NCI-H2107 (cell line): ENCODE measurements at places on chromosomes 5 and 9.

DNA sequence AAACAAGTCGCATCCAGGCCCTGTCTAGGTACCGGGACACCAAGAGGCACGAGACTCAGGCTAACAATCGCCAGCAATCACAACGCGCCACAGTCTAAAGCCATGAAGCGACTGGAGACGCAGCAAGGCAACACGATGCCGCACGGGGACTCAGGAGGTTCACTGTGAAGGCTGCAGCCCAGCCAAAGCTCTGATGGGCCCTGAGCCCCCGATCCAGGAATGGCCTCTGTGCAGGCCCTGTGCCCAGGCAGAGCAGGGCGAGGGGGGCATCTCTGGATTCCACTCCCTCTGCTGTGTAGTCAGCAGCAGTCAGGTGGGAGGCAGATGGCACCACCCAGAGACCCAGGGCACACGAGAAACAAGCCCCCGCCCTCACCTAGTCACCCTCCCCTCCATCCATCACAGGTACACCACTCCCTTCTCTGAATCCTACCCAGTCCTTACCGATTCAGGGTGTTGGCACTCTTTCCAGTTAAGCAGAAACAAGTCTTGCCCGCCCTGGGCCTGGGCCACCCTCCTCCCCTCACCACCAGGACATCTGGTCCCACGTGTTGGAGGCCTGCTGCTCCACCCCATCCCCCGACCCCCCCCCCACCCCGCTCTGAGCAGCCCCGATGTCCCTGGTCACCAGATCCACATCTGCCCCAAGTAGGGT is 1.1 kb downstream of the RALGDS start:
- DNase-seq: no peak

GRCh38 chr5:179375236-179375685 is 30.0 kb upstream of the ADAMTS2 start:
- no peak for DNase-seq

- no peak for DNase-seq
These were observed 116.0 kb upstream of the TARS1 start for GRCh38 chr5:33324667-33325307.

- no peak for DNase-seq
These were observed 443.0 kb downstream of the ACTL7B start for GRCh38 chr9:108412755-108413154.

GRCh38 chr5:62771341-62771740 is 192.7 kb downstream of the LRRC70 start:
- no peak for DNase-seq

DNA sequence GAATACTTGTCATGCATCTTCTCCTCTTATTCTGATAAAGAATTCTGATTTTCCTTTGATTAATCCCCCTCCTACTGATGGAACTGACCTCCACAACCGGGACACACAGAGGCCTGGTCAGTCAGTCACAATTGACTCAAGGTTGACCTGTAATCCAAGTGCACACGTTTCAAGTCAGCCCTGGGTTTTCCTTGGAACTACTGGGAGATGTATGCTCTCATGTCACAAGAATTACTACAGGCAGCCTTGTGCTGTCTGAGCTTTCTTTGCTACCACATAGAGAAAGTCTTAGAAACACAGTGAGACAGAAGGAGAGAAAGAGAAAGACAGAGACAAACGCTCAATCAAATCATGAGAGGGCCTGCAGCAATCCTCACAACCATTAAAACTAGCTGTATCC is 345.8 kb downstream of the PDE4D start:
- DNase-seq: no peak

- no peak for DNase-seq
These were observed 81.8 kb downstream of the CNTLN start for GRCh38 chr9:17216646-17217045.

DNA sequence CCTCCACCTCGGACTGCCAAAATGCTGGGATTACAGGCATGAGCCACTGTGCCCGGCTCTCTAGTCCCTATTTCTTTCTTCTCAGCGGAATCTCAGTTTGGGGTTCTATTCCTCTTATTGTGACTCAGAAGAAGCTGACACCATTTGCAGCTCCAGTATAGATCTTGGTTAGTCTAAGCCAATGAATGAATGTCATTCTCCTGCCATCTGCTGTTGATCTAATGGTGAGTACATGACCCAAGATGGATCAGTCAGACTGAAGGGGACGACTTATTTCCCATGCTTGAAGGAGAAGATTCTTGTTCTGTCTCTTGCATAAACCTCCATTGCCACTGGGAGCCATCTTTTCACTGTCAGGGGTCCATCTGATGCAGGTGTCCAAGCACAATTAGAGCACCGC is 76.0 kb upstream of the KLF9 start:
- DNase-seq: no peak

- DNase-seq: no peak
These were observed 132.7 kb upstream of the POU5F2 start for GRCh38 chr5:93874080-93874479.

GRCh38 chr5:158451203-158451992 is 592.5 kb upstream of the CLINT1 start:
- no peak for DNase-seq

DNA sequence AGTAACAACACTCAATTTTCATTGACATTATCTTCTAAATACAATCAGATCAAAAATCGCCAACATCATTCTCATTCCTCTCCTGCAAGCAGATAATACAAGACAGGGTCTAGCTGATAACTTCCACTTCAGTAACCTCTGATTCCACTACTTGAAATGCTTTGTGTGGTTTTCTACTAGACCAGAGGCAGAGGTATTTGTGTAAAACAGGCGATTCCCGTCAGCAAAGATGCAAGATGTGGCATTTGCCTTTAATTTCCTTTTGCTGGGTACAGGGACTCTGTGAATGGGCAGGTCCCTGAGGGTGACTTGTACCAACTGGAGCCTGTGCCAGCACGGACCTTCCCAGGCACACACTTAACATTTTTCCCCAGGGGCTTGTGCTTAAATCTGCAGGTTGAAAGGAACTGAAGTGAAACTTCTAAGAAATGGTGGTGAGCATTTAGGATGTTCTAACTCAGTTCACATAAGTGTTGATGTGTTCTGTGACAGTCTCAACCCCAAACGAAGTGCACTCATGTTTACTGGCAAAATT is 625.5 kb upstream of the WWC1 start:
- no peak for DNase-seq

GRCh38 chr5:51373880-51374523 is 9.2 kb upstream of the ISL1 start:
- no peak for DNase-seq

- no peak for DNase-seq
These were observed 7.0 kb downstream of the PDCL start for GRCh38 chr9:122821278-122821943.

DNA sequence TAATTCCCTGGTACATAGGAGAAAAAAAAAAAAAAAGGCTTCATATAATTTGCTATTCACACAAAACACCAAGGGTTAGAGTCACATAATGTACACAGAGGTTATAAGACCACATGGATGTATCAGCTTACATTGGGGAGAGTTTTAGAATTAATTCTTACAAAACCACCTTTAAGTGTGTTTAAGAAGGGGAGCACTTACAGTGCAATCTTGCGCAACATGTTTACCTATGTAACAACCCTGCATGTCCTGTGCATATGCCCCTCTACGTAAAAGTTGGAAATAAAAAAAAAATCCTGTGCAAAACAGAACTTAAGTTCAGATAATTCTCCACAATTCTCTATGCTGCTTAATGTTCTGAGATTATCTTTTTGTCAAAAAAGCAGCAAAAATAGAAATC is 190.0 kb downstream of the DENND1A start:
- DNase-seq: no peak

DNA sequence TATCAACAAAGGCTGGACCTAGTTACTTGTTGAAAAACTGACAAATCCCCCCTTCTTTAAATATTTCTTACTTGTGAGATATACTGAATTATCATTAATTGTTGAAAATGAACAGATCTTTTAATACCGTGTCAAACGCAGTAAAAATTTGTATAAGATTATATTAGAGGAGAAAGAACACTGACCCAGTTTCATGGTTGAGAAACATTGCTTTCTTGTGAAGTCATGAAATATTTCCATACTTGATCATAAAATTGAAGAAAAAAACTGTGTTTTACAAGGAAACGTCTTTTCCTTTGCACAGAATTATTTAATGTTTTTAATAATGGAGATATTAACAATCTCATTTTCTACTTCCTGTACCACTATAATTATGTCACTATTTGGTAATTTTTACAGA is 45.8 kb downstream of the MOCS2 start:
- no peak for DNase-seq

GRCh38 chr9:121850366-121850765 is 198.9 kb downstream of the DAB2IP start:
- DNase-seq: no peak

DNA sequence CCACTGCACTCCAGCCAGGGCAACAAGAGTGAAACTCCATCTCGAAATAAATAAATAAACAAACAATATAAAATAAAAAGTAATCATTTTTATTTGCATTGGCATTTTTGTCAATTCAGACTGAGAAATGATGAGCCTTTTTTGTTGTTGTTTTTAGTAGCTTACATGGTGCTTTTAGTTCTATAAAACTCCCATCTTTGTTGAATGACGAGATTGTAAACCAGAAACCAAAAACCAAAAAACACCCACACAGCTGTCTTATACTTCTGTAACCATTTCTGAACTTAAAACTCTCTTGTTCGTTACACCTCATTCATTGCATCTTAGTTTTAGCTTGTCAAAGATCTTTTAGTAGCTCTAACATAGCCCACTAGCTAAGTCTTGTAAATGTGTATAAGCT is 44.7 kb downstream of the GGTA1 start:
- DNase-seq: no peak

GRCh38 chr9:88398016-88398415 is 9.8 kb downstream of the SPIN1 start:
- no peak for DNase-seq

- DNase-seq: no peak
These were observed 679 bp upstream of the KDM4C start for GRCh38 chr9:6757132-6757455.
